ENCODE measurements at places on chromosomes 5 and 9. TPM values are rescaled to one million over a fixed set of nuclear protein-coding genes. Genes with fewer than 3 reads are reported as not detected.

DNA sequence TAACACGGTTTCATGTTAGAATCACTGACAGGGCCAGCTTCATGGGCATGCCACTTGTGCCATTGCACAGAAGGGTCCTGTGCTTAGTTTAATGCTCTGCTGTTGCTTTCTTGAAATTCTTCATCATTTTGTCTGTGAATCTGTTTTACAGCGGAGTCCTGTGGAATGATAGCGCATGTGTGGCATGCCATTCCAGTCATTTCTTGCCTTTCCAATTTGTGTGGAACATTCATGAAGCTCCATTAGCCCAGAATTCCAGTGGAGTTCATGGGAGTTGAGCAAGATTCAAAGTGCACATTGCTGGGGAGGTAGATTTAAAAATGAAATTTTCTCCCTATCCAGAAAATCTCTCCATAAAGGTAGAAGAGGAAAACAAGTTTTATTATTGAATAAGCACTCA is 43.4 kb upstream of the NREP start:
- DNase-seq = no peak

DNA sequence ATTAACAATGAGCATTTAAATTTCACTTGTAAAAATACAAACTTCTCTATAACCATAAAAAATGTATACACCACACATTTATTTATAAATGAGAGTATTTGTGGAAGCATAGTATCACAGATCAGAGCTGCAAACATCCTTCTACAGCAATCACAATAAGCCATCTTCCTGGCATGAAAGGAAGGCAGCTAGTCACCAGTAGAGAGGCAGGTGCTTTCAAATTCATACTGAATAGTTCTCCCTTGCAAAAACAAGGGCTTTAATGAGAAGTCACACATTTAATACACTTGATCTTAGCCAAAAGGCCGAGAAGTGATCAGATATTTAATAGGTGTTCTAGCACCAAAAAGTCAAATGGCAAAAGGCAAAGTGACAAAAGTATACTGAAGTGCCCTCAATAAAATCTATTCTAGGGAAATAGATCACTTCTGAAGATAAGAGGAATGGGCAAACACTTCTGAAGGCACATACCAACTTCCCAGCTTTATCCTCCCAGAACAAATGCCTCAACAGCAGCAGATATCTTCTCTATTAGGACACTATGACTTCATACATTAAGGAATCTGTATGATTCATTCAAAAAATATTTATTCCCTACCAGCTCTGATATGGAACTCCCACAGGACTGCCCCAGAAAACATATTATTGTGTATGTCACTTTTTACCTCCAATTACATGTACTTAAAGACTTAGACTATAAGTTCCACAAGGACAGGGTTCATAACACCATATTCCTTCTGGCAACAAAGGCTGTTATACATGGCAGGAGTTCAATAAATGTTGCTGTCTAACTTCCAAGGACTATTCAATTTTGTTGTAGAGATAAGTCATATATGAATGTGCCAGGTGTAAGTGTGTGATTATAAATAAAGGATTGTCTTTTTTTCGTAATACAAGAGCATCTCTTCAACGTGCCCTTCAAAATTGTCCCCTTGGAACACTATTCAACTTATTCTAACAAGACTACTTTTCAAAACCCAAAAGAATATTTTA is 31.7 kb downstream of the MAPKAP1 start:
- no peak for DNase-seq

DNA sequence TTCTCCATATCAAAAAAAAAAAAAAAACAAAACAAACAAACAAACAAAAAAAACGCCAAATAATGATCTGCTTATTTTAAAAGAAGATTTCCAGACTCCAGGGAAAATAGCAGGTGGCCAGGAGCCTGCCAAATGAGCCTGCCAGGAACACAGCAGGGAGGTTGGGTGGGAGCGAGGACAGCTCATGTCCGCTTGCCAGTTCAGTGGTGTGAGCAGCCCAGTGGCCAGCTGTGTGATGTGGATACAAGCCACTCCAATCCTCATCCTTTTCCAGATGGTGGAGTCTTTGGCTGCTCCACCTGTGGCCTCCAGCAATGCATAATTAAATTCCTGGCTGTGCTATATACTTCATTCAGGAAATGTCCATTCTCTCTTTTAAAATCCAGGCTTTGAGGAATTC is 1025.1 kb upstream of the C9orf72 start:
- no peak for DNase-seq

DNA sequence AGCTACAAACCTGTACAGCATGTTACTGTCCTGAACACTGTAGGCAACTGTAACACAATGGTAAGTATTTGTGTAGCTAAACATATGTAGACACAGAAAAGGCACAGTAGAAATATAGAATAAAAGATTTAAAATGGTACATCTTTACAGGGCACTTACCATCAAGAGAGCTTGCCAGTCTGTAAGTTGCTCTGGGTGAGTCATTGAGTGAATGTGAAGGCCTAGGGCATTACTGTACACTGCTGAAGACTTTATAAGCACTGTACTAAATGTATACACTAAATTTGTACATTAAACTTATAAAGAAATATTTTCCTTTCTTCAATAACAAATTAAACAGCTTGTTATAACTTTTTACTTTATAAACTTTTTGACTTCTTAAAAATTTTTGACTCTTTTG is 20.5 kb downstream of the ADRB2 start:
- DNase-seq = no peak

DNA sequence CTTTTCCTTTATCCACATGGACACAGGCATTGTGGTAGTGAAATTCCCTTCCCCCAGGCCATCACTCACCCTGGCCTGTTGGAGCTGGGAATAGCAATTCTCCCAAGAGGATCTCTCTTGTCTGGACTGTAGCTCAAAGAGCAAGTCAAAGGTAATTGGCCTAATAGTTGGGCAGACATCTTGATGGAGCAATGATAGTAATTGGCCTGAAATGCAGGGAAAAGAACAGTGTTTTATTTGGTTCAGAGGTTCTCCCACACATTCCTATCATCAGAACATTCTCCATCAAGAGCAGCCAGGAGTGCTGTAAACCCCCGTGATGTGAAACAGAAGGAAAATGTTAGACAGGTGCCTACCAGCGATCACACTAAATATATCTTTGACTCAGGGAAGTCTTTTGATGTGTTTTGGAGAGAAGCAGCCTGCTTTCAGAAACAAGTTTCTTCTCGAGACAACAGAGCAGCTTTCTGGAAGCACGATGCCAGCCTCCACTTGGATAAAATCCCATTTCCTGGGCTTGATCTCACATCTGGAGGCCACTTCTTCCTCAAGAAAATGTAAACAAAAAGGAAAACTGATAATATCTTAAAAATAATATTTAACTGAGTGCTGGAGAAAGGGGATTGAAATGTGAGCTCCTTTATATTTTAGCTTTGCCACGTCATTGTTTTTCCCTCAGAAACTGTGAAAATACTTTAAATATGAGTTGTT is 198.1 kb upstream of the WWC1 start:
- no peak for DNase-seq

GRCh38 chr5:133750356-133750755 is 138.0 kb upstream of the FSTL4 start:
- no peak for DNase-seq

GRCh38 chr9:6567140-6567591 is 78.4 kb downstream of the GLDC start:
- DNase-seq = no peak

GRCh38 chr5:173902743-173903142 is 14.6 kb downstream of the CPEB4 start:
- no peak for DNase-seq

- DNase-seq = no peak
Observed at GRCh38 chr9:105141146-105141975, 103.1 kb upstream of the SLC44A1 start.

DNA sequence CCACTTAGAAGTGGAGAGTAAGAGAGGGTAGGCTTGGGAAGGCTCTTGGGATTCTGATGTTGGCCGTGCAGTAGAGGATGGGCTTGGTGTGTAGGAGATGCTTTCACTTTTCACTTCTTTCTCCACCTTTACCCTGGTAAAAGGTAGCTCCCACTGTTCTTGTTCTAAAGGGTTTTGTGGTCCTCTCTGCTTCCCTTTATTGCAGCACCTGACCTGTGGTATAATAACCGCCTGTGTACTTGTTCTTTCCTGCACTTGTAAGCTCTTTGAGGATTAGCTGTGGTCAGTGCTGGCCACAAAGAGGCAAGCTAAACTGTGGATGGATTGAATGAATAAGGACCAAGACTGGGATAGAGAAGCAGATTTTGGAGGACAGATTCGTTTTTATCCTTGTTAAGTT is 25.2 kb downstream of the KDM4C start:
- DNase-seq = no peak

DNA sequence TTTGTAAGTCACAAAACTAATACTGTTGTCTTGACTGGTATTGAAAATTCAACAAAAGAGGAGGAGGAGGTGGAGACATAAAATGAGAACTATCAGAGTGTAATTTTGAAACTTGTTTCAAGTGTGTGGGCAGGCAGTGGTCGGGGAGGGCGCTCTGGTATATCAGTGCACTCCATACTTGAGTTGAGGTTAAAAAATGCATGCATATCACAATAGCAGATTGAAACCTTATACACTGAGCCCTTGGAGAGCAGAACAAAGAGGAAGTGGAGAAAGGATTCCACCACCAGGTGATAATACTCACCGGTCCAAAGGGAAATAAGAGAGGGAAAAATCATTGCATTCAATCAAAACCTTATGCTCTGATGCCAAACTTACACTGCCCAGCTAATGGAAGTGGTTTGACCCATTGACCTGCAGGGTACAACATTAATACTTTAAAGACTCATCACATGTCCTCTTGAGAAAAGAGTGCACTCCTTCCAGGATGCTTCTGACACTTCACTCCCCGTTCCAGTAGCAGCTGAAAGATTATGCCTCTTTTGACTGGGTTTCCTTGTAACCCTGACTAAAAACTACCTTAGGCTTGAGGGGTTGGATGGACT is 79.5 kb upstream of the FAM169A start:
- no peak for DNase-seq

GRCh38 chr9:87836536-87836935 is 46.1 kb upstream of the SPATA31E1 start:
- DNase-seq = no peak

GRCh38 chr5:149904977-149905376 is 39.6 kb downstream of the PDE6A start:
- no peak for DNase-seq

- no peak for DNase-seq
Observed at GRCh38 chr9:104108315-104108714, 14.2 kb downstream of the SMC2 start.

DNA sequence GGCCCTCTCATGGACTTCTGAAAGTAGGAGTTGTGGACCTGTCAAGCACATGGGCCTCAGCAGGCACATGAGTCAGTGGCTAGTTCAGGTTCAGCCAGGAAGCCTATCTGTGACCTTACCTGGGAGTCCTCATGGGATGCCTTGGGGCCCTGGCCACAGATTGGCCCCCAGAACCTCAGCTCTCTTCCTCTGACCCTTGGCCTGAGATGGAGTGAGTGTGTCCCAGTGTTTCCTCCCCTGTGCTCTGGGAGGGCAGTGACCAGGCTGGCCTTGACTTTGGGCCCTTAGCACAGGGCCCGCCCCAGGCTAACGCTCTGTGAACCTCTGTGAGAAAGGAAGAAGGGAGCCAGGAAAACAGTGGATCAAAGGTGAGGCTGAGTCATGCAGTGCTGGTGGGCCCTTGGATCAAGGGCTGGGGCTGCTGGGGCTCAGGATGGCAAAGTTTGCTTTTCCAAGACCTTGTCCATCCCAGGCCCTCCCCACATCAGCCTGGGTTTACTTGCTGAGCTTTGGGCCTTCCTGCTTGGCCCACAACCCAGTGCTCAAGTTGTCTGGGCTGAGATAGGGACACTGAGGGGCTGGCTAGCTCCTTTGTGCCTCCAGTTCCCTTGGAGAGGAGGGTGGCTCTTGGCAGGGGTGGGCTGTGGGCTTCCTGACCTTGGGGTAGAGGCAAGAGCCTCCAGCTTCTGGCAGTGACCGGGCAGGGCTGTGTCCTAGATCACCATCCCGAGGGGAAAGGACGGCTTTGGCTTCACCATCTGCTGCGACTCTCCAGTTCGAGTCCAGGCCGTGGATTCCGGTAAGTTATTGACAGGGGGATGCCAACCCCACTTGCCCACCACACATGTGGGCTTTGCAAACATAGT is 41.4 kb downstream of the RGS3 start:
- no peak for DNase-seq

GRCh38 chr5:73687357-73687756 is 61.4 kb downstream of the ARHGEF28 start:
- no peak for DNase-seq

- DNase-seq = no peak
Observed at GRCh38 chr5:2989517-2989916, 238.0 kb upstream of the IRX2 start.

The PDE6A gene
- not detected for total RNA-seq

The GMCL2 gene
- total RNA-seq = not detected

The GPX8 gene
- not detected for total RNA-seq

The CDC20B gene
- total RNA-seq = not detected

The COL23A1 gene
- total RNA-seq = not detected

The DND1 gene
- total RNA-seq = 2.6 TPM

The ADAMTS16 gene
- not detected for total RNA-seq

The NPR3 gene
- not detected for total RNA-seq

The C6 gene
- not detected for total RNA-seq
